Fibroblast of lung (primary cell): ENCODE measurements at places on chromosomes 7 and 10. TPM values are rescaled to one million over a fixed set of nuclear protein-coding genes. Genes with fewer than 3 reads are reported as not detected.

Gene SLC39A12
- polyA plus RNA-seq, result not detected in 2 replicates

Gene WEE2
- polyA plus RNA-seq, result not detected in 2 replicates

Gene ASB10
- not detected in 2 replicates for polyA plus RNA-seq

Gene VPS37D
- 0.63 and 0.87 TPM in 2 replicates for polyA plus RNA-seq

Gene OR2A12
- not detected in 2 replicates for polyA plus RNA-seq

Gene WNT8B
- polyA plus RNA-seq, result not detected in 2 replicates

Gene TUBAL3
- polyA plus RNA-seq, result not detected in 2 replicates

Gene NACAD
- 0.41 and 0.66 TPM in 2 replicates for polyA plus RNA-seq

Gene ABCB1
- polyA plus RNA-seq, result 0.72 and 1.1 TPM in 2 replicates

Gene SMKR1
- polyA plus RNA-seq, result 0.49 and 1.8 TPM in 2 replicates

Gene PKD1L1
- 0.01 and 0.12 TPM in 2 replicates for polyA plus RNA-seq

Gene NPSR1
- not detected in 2 replicates for polyA plus RNA-seq

Gene SRRT
- 33.7 and 56.9 TPM in 2 replicates for polyA plus RNA-seq

Gene ZFAND2A
- 22.0 and 35.1 TPM in 2 replicates for polyA plus RNA-seq

Gene MYL7
- not detected in 2 replicates for polyA plus RNA-seq

Gene PAPOLB
- 0.01 and 0.02 TPM in 2 replicates for polyA plus RNA-seq

Gene CAMK1D
- polyA plus RNA-seq, result 1.5 and 2.3 TPM in 2 replicates

Gene CRTAC1
- not detected in 2 replicates for polyA plus RNA-seq

Gene HOXA13
- polyA plus RNA-seq, result not detected in 2 replicates

Gene C10orf105
- polyA plus RNA-seq, result 0.02 and 0.14 TPM in 2 replicates

Gene PNLIPRP1
- polyA plus RNA-seq, result not detected in 2 replicates

Gene GDF2
- polyA plus RNA-seq, result not detected in 2 replicates

Gene OPN1SW
- polyA plus RNA-seq, result not detected in 2 replicates

Gene TNKS2
- 31.8 and 44.6 TPM in 2 replicates for polyA plus RNA-seq

Gene SMO
- 4.5 and 6.4 TPM in 2 replicates for polyA plus RNA-seq

Gene ZNF487
- polyA plus RNA-seq, result 2.6 and 4.0 TPM in 2 replicates

Gene SEPTIN14
- polyA plus RNA-seq, result not detected in 2 replicates

Gene AGR3
- not detected in 2 replicates for polyA plus RNA-seq
